GM18507 (cell line): ENCODE measurements at places on chromosomes 3 and 15.

GRCh38 chr15:79743032-79743431, 153.8 kb downstream of the MTHFS start:
- DNase-seq: no peak

- no peak for DNase-seq
Observed at GRCh38 chr15:66840615-66841390, 138.8 kb downstream of the SMAD6 start.

- DNase-seq: no peak
Observed at GRCh38 chr3:120196333-120196732, 88.7 kb downstream of the GPR156 start.

DNA sequence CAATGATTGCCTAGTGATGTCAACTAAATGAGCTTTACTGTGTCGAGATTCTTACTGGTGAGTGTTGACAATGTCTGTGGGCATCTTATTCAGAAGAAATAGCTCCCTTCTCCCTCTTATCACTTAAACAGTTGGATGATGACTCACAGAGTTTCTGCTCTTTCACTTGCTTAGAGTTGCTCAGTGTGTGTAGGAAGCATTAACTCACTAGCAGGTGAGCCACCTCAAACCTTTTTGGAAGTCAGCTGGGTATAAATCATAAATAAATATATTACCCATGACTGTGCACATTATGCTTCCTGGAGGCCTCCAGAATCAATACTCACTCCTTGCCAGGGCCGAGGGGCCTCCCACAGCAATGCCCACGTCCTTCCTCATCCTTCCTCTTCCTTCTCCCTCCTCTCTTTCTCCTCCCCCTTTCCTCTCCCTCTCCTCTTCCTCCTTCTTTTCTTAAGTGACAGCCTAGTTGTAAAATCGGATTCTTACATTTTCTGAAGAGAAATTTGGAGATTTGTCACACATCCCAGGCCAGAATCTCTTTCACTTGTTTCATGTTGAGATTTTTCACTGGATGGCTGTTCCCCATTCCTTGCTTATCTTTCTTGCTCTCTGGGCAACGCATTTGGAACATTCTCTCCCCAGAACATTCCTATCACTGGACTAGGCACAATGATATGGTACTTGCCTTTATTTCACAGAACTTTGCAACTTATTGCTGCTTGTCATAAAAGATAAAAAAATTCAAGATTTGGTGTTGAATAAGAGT, 17.5 kb downstream of the SHC4 start:
- no peak for DNase-seq

GRCh38 chr3:30776186-30776815, 118.2 kb downstream of the GADL1 start:
- DNase-seq: no peak

DNA sequence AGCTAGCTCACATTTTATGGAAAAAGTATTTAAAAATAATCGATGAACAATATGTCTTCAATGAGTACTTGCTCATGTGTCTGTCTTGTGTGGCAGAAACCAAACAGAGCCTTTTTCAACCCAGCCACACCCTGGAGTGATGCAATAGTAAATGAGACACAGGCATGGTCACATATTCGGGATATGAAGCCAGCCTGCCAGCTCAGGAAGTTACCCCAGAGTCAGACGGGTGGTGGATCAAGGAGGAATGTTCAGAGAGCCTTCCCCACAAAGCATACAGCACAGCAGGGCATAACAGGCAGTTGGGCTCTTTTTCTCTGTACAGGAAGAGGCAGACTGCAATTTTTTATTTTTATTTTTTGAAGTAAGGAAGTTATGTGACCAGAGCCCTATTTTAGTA, 27.3 kb downstream of the LARP6 start:
- no peak for DNase-seq

DNA sequence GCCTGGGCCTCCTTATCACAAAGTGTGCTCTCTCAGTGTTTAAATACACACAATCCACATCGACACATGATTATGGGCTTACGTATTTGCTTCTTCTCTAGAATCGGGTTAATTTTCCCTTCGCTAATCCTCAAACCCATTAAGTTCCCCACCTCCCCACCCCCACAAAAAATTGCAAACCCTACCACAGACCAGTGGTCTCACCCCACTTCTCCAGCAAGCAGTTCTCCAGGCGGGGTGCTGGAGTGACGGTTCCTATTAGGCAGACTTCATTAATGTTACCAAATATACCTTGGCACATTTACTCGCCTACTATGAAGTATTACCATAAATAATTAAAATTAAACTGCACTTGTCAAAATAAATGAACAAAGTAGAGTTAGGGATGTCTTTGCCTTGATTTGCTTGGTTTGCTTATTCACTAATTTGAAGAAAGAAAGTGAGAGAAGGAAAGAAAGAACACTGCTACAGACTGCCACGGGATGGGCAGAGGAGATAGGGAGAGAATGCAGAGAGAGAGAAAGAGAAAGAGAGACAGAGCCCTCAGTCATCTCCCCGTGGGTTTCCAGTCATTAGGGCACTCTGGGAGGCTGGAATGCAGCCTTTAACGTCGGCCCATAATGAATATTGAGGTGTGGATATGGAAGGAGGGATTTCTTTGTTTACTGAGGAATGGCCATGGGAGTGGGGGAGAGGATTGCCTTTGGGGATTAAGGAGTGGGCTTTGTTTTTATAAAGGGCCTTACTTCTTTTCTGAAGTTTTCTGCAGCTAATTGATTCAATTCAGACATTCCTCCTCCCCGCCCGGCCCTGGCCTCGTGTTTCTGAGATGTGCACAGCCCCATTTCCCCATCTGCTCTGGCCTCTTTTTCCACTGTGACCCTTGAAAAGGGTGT, 39.7 kb upstream of the POLG start:
- no peak for DNase-seq
